ENCODE measurements at places on chromosomes 2 and 18.
A peak's percentile ranks its signal among the peaks of the same experiment; 100 is the strongest.

DNA sequence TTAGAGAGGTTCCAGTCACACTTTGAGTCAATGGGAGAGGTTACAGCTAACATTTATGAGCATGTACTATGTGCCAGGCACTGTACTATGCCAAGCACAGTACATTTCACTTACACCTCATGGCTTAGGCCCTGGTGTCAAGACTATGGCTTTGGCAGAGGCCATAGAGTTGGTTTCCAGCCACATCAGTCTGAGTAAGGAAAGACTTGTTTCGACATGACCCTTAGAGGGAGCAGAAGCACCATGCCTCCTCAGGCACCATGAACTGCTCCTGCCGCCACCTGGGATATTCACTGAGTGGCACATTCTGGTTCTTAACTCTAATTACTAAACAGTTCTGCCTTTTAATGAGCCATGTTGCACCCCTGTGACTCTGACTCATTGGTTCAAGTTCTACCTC, 12.7 kb downstream of the DGUOK start:
- peak; percentile 31 for DNase-seq

DNA sequence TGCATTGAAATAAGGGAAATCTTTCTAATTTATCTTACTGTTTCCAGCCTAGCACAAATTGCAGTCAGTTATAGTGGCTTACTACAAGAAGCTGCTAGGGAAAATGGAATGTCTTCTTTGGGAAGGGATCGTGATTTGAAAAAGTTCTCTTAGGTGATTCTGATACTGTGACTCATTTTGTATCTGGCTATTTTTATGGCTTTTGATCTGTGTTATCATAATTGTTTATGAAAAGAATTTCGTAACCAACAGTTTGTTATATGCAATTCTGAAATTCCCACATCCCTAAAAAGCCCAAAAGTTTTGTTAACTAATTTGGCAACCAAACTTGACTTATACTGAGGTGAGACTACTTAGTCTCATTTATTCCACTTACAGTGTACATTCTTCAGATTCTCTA, 12.4 kb downstream of the PTPN4 start:
- no peak for DNase-seq

DNA sequence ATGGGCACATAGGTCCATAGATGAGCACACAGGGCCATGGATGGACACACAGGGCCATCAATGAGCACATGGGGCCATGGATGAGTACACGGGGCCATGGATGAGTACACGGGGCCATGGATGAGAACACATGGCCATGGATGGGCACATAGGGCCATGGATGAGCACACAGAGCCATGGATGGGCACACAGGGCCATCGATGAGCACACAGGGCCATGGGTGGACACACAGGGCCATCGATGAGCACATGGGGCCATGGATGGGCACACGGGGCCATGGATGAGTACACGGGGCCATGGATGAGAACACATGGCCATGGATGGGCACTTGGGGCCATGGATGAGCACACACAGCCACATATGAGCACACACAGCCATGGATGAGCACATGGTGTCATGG, 192.6 kb upstream of the HDAC4 start:
- DNase-seq: no peak

- DNase-seq: peak; percentile 18
Measured at GRCh38 chr2:10057231-10058107, 14.1 kb downstream of the KLF11 start.

DNA sequence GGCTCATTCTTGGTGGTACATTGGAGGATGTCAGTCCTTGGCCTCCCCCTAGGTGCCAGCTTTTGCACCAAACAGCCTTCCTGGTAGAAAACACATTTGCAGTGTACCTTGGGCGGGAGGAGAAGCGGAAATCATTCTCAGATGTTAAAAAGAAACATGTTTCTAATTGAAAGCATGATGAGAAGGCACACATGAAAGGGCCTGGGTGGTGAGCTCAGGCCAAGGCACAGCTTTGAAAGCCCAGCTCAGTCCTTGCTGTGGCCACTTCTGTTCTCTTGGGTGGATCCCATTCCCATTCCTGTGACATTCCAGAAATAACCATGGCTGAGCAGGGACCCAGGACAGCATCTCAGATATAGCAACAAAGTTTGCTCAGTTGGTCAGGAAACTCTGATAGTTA, 71.5 kb downstream of the LTBP1 start:
- no peak for DNase-seq

DNA sequence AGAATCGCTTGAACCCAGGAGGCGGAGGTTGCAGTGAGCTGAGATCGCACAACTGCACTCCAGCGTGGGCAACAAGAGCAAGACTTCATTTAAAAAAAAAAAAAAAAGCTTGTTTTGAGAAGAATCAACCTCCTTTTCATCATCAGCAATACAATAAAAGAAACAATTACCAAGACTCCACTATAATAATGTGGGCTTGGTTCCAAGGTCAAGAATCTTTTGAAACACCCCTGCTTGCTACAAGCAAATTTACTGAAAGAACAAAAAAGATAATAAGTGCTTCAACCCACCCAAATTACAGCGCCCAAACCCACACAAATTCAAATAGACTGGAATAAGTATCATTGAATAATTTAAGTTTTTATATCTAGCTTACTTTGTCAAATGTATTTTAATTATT, 33.6 kb upstream of the MAPRE3 start:
- DNase-seq: no peak

DNA sequence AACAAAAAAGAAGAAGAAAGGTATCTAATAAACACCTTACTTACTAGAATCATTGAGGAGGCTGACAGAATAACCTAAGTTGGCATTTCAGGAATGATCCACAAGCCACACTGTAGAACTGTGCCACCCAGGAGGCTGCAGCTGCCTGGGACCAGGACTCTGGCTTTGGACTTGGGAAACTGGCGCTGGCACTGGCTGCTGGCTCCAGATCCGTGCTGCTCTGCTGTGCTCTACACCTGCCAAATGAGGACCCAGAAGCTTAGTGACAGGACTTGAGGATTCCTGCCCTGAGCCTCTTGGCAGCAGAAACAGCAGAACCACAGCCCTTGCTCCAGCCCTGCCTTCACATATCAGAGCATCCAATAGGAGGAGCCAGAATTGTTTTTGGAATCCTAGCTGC, 113.5 kb downstream of the CABLES1 start:
- DNase-seq: no peak

DNA sequence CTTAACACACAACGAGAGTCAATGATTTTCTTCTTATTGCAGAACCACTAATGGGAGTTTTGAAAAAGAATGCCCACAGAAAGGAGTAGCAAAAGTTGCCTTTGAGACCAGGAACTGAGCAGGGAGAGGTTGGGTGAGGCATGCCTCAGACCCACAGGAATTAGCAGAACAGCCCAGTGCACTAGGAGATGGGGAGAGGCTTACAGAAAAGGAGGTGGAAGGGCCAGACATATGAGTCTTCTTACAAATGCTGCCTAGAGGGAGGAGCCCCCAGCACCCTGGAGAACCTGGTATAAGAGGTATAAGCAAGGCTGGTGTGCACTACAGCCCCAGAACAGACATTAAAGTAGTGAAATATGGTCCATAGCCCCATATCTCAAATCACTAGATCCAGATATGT, 162.0 kb downstream of the DTNA start:
- no peak for DNase-seq

- DNase-seq: no peak
Measured at GRCh38 chr2:8719528-8719927, 37.7 kb downstream of the ID2 start.

- no peak for DNase-seq
Measured at GRCh38 chr2:9809064-9809356, 34.3 kb upstream of the TAF1B start.

Data from activated CD4-positive, alpha-beta T cell treated with anti-CD3 and anti-CD28 coated beads, Interleukin-10, Interleukin-2, amounts not matched to agents 100 ng/mL and 50 ng/mL, durations not matched to agents 16 hours and 8 hours (primary cell).